Occipital lobe (tissue), 3 donors: ENCODE measurements at places on chromosomes 3 and 15.
A peak's percentile ranks its signal among the peaks of the same experiment; 100 is the strongest.

DNA sequence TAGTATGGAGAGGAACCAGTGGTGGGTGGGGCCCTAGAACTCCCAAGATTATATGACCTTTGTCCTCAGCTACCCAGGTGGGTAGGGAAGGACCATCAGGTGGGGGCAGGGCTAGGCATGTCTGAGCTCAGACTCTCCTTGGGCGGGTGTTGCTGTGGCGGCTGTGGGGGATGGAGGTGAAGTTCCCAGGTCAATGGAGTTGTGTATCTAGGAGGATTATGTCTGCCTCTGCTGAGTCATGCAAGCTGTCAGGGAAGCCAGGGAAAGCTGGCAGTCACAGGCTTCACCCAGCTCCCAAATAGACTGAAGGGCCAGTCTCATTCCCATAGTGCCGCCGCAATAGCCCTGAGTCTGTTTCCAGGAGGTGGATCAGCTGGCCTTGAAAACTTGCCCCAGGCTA lies 139.7 kb upstream of the CFAP20DC start:
- DNase-seq, result no peak

DNA sequence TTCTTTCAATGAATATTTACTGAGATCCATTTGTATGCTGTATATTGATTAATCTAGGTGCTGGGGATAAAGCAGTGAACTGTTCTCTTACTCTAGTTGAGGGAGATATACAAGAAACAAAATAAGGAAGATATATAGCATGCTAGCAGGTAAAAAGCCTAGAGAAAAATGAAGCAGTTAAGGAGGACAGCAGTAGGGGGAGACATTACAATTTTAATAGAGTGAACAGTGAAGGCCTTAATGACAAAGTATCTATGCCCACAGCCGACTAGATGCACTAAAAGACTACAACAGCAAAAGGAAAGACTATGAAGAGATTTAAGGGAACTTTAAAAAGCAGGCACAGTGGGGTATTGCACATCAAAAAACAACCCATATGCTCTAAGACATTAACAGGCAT lies 81.4 kb downstream of the XRN1 start:
- no peak for DNase-seq

GRCh38 chr3:5197022-5197421 lies 9.5 kb downstream of the EDEM1 start:
- no peak for DNase-seq

GRCh38 chr15:31079519-31079918 lies 22.0 kb downstream of the TRPM1 start:
- DNase-seq, result no peak

DNA sequence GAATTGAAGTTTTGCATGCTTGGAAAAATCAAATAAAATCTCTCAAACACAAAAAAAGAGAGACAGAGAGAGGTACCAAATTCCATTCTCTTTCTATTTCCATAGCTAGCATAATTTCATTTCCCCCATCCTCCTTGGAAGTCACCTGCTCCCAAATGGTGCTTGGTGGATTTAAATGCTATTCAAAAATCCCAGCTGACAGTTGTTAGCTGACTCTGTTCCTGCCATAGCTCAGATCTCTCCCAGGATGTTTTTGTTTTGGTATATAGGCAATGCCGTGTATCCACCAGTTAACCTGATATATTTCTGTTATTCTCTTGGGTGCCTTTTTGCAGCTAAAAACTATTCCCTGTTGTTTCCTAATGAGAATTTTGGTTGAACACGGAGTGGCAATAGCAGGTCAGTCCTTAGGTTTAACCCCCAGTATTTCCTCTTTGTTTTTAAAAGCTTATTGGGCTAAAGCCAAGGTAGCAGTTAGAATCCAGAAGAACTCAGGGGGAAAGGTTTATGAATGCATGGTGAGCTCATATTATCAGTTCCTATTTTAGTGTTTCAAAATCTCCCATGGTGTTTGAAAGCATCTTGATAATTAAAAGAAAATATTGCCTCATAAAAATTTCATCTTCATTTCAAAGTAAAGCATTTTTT lies 240.0 kb upstream of the GBE1 start:
- no peak for DNase-seq

GRCh38 chr15:39054128-39054732 lies 489.6 kb upstream of the RASGRP1 start:
- DNase-seq, result no peak

DNA sequence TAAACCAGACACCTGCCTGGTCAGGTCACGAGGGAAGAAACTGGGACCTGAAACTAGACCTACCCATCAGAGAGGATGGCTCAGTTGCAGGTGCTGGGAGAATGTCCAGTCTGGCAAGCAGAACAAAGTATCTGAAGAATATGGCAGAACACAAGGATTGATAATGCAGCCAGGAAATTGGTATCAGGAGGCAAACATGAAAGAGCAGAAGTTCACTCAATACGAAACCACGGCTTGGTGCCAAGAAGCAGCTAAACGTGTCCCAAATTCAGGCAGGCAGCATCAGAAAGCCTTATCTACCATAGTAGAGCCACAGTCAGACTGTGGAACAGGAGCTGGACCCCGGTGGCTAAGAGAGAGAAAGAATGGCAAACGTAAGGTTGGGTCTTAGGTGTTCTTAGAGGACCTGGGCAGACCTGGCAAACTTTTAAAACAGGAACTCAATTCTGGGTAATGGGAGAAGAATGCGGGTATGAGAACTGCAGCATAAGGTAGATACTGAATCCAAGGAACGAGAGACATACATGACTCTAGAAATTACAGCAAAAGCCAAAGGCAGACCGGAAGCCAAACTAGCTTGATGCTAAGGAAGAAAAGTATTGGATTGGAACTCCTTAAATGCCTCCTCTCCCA lies 169.0 kb upstream of the NECTIN3 start:
- DNase-seq, result no peak

GRCh38 chr3:9251055-9251786 lies 1.8 kb upstream of the SRGAP3 start:
- no peak for DNase-seq

GRCh38 chr3:107063351-107063750 lies 313.9 kb upstream of the CCDC54 start:
- no peak for DNase-seq

DNA sequence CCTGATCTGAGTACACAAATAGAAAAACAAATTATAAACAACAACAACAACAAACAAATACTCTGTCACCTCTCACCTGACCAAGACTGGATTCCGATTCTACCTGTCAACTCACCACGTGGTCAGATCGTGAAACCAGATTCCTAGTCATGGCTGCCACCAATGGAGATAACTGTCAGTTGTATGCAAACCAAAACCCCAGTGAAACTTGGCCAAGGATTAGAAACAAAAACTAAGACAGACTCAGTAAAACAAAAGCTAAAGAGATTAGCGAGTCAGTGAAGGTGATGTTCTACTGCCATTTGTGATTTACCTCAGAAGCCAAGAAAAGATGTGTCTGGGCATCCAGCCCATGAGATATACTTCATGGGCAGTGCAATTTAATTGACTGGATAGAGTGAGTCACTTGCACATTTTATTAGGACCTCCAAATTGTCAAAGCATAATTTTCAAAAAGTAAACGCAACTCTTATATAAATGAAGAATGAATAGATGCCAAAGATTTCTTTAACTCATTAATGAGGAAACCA lies 31.1 kb downstream of the PHLDB2 start:
- DNase-seq, result no peak

DNA sequence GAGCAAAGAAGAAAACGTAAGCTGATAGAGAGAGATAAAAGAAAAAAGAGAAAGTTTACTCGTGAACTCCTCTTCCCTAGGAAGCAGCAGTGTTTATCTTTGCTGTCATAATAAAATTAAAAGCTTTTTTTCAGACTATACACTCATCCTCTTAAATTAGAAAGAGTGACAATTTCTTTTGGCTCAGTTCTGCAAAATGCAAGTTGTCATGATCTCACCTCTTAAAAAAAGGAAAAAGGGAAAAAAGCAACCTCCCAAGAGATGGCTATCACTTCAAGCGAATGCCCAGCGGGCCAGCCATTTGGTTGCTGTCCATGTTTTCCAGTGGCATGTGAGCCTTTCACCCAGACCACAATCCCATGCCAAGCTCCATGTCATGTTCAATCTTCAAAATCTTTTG lies 7.0 kb upstream of the THBS1 start:
- DNase-seq, result no peak

DNA sequence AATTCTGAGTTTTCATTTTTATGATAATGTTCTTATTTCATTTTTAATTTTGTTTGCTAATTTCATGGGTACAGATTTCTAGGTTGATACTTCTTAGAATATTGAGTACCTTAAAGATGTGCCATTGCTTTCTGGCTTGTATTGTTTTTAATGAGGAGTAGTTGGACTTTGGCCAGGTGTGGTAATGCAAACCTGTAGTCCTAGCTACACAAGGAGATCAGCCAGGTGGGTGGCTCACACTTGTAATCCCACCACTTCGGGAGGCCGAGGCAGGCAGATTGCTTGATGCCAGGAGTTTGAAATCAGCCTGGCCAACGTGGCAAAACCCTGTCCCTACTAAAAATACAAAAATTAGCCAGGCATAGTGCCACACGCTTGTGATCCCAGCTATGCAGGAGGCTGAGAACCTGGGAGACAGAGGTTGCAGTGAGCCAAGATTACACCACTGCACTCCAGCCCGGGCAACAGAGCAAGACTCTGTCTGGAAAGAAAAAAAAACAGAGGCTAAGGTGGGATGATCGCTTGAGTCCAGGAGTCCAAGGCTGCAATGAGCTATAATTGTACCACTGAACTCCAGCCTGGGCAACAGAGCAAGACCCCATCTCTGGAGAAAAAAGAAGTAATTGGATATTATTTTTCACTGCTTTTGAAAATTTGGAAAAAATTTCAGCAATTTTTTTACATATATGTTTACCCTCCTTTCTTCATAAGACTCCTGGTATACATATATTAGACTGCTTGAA lies 198.0 kb downstream of the ALCAM start:
- no peak for DNase-seq

DNA sequence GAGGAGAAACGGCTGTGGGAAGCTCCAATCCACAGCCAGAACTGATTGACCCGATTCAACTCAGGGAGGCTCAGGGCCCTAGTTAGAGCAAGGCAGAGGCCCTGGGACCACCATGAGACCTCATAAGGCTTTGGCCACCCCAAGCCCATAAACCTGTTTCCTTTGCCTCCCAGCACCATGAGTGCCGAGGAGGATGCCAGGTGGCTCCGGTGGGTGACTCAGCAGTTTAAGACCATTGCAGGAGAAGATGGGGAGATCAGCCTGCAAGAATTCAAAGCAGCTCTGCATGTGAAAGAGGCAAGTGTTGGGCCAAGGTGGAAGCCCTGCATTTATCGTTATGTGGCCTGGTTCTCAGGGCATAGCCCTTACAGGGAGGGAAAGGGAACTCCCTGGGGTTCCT lies 11.9 kb downstream of the NOX5 start:
- no peak for DNase-seq

GRCh38 chr3:25783661-25784512 lies 644 bp upstream of the NGLY1 start:
- DNase-seq, result no peak

GRCh38 chr3:35679409-35680080 lies 40.2 kb downstream of the ARPP21 start:
- peak; percentile 31 for DNase-seq

- DNase-seq, result no peak
Measured at GRCh38 chr3:119653876-119654275, 6.5 kb downstream of the POPDC2 start.

DNA sequence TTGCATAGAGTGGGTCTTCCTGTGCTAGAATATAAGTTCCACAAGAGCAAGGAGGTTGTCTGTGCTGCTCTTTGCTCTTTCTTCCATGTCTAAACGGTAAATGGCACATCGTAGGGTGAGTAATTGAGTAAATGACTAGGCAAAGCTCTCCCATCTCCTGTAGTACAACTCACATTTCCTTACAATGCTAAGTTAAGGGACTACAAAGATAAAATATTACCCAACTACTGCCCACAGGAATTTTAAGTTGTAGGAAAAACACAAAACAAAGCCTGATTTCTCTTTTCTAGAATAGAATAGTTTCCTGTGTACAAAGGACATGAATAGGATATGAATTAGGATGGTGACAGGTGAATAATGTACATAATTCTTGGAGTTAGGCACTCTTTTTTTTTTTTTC lies 19.9 kb upstream of the LRIG1 start:
- DNase-seq, result no peak

GRCh38 chr3:126488185-126488584 lies 12.5 kb upstream of the ZXDC start:
- no peak for DNase-seq

GRCh38 chr15:92614301-92614700 lies 41.3 kb downstream of the FAM174B start:
- DNase-seq, result no peak

GRCh38 chr15:48451736-48452135 lies 120.5 kb downstream of the DUT start:
- DNase-seq, result no peak

DNA sequence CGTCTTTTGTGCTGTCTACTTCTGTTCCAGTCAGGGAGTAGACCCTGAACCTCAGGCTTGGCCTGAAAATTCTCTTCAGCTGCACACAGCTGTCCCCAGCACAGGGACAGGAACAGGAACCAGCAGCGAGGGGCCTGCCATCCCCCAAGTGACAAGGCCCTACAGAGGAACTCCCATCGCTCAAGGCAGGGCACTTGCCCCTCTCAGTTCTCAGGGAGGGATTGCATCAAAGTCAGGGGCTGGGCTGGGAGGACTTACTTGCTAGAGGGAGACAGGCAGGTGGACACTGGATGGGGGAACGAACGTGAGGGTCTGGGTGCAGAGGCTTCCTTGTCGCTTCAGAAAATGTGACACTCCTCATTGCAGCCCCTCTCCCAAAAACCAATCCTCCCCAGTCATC lies 163.6 kb downstream of the CHSY1 start:
- DNase-seq, result no peak

DNA sequence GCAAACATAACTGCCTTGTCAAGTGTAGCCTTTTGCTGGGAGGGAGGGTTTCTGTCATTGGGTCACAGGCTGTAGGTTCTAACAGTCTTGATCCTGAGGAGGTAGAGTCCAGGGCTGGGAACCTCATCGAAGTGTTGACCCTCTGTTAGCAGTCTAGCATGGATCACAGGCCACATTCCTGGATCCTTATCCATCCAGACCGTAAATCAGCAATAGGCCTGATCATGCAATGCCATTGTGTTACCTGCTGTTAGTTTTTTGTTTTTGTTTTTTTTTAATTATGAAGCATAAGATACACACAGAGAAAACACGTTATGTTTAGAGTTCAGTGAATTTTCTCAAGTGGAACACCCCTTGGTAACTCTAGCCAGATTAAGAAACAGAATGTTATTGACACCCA lies 282.0 kb upstream of the TPM1 start:
- DNase-seq, result no peak

- DNase-seq, result no peak
Measured at GRCh38 chr15:53108319-53108718, 318.2 kb upstream of the ONECUT1 start.

DNA sequence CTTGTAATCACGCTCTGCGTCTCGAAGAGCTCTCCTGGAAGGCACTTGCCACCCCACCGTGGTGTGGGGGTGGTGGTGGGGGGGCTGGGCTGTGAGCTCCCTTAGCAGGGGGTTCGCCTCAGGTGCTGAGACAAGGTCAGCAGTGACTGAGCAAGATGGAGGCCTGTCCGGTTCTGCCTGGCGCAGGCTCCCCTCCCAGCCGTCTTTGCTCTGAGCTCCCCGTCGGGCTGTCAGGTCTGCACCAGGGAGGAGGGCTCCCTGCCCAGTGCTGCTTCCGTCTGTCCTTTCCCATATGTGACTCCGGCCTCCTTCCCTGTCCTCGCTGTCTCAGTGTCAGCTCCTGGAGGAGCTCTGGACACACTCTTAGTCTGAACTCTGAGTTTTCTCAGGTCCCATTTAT lies 80.0 kb downstream of the PLXNA1 start:
- no peak for DNase-seq
